Stimulated activated CD8-positive, alpha-beta memory T cell treated with anti-CD3 and anti-CD28 coated beads, Interleukin-4, amount 100 ng/mL, for 48 hours (primary cell): ENCODE measurements at places on chromosomes 2 and 18.

DNA sequence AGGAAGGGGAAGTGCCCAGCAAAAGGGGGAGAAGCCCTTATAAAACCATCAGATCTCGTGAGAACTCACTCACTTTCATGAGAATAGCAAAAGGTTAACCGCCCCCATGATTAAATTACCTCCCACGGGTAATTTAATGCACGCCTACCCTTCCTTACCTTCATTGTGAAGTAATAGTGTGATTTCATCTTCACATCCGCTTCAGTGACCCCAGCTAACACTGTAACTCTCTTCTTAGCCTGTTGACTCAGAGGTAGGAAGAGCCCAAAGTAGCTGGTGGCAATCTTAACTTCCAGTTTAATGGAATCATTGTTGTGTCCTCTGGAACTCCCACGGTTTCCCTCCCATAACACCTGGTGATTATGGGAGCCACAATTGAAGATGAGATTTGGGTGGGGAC is 120.5 kb downstream of the GULP1 start:
- DNase-seq: no peak

GRCh38 chr2:212832211-212833195 is 293.9 kb upstream of the ERBB4 start:
- no peak for DNase-seq

DNA sequence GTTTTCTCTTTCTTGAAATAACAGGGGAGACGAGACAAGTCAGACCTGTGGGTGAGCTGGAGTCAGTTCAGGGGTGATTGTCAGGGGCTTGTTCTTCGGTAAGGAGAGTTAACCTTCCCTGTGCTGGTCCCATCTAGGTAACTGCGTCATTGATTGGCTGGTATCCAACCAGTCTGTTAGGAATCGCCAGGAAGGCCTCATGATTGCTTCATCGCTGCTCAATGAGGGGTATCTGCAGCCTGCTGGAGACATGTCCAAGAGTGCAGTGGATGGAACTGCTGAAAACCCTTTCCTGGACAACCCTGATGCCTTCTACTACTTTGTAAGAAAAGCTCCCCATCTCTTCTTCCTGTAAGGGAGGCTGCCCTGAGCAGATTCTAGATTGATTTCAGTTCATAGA is 21.3 kb downstream of the PLEK start:
- DNase-seq: no peak

- no peak for DNase-seq
Observed at GRCh38 chr2:37418956-37419355, 74.5 kb downstream of the QPCT start.

DNA sequence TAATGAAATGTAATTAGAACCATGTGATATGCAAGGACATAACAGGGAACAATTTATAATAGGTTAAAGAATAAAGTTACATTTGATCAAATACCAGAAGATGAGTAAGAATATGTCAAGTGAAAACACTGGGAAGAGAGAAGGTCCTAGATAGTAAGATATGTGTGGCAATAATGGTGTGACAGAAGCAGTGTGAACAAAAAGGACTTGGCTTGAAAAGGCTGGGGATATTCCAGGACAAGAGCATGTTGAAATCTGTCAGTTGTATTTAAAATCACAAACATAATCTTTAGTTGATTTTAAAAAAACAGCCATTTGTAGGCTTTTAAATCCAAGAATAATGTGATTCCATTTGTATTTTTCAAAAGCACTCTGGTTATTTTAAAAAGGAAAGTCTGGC is 1399.9 kb upstream of the SLC39A10 start:
- no peak for DNase-seq

GRCh38 chr2:237618449-237618848 is 8.9 kb upstream of the LRRFIP1 start:
- DNase-seq: no peak

DNA sequence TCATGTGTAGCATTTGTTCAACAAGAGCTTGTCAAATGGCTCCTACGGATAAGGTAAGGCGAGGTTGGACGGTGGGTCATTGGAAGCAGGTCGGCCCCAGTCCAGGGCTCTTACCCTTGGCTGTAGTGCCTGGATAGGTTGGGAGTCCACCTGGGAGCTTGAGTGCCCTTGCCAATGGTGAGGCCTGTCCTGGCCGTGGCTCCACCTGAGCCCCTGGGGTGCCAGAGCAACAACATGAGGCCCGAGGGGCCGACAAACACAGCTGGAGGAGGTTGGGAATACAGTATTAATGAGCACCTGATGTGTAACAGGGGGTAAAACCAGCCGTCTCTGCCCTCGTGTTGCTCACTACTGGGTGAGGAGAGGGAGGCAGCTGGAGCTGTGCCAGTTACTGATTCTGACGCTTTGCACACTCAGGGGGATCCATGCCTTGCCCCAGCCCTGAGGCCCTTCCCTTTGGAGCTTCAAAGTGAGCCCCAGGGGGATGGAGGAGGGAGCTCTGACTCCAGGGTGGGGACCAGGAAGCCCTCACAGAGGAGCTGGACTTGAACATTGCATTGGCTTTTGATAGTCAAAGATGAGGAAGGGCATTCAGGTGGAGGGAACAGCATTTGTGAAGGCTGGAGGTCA is 87.2 kb downstream of the RHOB start:
- DNase-seq: no peak

DNA sequence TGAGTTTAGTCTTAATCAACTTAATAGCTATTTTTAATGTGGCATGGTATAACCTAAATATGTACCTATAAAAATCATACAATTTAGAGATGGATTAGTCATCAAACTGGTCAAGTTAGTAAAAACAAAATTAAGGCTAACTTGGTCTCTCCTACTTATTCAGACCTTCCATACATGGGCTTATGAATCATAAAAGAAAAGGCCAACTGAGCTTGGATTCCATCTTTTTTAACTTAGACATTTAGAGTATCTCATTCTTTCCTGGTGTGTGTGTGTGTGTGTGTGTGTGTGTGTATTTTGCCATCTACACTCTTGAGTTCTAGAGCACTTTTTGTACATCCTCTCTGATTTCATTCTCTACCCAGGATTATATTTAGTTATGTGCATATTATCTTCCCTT is 637.5 kb downstream of the PLCL1 start:
- no peak for DNase-seq

GRCh38 chr18:25786758-25787157 is 303.7 kb downstream of the SS18 start:
- no peak for DNase-seq

DNA sequence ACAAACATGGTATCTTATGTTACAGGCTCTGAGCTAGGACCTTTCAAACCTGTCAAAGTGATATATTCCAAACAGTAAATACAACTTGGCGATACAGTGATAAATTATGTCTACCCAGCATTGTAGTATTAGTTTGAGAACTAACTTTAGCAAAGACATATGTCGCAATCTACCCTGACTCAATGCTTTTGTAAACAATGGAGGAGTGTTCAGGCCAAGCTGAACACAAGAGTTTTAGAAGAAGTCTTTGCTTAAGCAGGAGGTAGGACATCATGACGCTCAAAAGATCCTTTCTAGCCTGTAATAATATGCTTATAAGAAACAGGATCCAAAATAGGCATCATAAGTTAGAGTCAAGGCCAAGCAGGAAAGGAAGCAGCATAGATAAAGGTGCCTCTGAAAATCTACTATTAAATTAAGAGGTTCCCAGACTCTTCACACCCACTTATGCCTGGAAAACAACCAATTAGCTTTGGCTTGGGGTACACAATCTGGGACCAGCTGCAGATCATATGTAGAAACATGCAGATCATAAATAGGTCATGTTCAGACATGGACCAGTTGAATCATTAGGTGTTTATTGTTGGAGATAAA is 132.5 kb downstream of the CSRNP3 start:
- no peak for DNase-seq

GRCh38 chr2:24328010-24328409 is 32.3 kb downstream of the ITSN2 start:
- DNase-seq: no peak

GRCh38 chr2:171924170-171924942 is 2.1 kb downstream of the HAT1 start:
- DNase-seq: no peak

GRCh38 chr18:70848329-70848728 is 559.5 kb downstream of the SOCS6 start:
- DNase-seq: no peak

DNA sequence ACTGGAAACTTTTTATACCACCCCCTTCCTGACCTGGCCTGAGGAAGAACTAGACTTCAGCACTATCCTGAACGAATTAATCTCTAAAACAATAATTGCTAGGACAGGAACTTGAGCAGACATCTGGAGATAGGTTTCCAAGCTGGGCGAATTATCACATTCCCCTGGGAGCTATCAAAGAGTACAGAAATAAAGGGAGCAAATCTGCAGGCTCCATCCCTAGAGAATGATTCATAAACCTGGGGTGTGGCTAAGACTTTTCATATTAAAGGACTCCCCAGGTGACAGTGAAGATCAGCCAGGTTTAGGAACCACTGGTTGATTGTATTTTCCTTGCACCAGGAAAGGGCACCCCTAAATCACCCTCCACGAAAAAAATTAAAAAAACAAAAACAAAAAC is 105.6 kb upstream of the NOL4 start:
- no peak for DNase-seq

DNA sequence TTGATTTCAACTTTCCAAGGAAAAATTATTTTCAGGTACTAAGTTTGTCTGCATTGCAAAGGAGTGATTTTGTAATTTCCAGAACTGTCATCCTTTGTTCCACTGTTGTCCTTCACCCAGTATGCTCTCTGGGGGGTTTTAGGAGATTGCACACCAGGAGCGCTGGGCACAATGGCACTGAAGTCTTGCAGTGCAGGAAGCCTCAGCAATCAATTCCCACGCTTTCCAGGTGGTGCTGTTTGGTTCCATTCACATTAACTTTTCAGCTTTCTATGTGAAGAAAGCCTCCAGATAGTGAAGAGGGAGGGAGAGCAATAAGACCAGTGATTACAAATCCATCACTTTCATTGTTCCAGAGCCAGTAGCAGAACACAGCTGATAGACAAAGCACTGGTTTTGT is 344.0 kb upstream of the VWC2L start:
- DNase-seq: no peak

- no peak for DNase-seq
Observed at GRCh38 chr2:208096080-208096479, 28.2 kb downstream of the CRYGD start.

GRCh38 chr2:26412091-26412673 is 10.5 kb downstream of the DRC1 start:
- DNase-seq: peak; percentile 40

GRCh38 chr18:44507729-44508325 is 172.9 kb upstream of the SETBP1 start:
- peak; percentile 26 for DNase-seq

DNA sequence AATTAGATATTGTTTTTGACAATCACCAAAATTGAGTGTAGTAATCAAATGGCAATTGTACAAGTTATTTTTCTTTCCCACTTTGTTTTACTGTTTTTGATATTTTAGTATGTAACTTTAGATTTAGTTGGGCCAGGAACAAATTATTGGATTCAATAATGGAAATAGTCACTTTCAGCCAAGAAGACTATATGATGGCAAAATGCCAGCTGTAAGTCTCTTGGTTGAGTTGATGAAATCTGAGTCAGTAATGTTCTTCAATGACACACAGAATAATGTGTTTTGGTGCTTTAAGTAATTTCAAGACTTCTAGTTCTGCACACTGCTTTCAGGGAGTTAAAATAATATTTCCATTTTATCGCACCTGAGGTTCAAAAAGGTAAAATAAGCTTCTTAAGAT is 2022.0 kb upstream of the CELF4 start:
- DNase-seq: no peak

- no peak for DNase-seq
Observed at GRCh38 chr18:73060666-73061288, 193.0 kb upstream of the NETO1 start.

DNA sequence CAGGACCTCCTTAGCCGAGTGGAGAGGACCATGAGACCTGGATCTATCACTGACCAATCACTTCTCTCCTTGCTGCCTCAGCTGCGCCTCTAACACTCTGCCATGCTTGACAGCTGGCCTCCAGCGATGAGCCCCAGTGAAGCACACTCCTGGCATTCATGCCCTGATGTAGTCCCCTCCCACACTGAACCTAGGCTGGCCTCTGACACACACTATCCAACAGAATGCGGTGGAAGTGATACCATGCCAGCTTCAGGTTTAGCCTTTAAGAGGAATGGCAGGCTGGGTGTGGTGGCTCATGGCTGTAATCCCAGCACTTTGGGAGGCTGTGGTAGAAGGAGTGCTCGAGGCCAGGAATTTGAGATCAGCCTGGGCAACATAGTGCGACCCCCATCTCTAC is 73.7 kb upstream of the LAPTM4A start:
- no peak for DNase-seq

- DNase-seq: no peak
Observed at GRCh38 chr2:109508556-109508955, 105.2 kb downstream of the SEPTIN10 start.

- DNase-seq: no peak
Observed at GRCh38 chr2:165870346-165870745, 76.3 kb upstream of the GALNT3 start.

DNA sequence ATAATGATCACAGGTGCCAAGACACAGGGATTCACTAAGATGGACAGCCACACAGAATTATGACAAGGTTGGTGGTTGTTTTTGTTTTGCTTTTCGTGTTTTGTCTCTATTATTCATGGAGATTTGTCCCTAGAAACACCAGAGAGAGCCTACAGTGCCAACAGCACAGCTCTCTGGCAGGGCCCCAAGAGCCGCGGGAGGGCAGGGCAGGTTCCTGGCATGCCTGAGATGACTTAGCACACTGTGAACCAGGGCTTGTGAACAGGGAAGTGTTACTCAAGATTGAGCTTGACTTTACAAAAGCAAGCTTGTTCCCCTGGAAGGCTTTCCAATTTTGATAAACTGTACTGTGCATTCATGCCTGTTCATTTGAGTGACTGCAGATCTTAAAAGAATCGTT is 437.4 kb upstream of the SALL3 start:
- DNase-seq: no peak

DNA sequence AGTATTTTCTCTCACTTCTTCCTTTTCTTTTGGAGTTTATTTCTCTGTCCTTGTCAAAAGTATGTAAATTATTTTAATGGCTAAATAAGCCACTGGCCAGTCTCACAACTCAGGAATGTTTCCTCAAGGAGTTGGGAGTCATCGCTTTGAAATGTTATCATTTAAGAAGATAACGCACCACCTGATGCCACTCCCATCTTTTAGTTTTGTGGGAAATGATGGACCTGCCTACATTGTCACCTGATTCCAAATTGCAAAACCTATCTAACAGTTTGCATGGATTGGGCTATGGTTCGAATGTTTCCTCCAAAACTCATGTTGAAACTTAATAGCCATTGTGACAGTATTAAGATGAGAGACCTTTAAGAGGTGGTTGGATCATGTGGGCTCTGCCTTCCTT is 32.4 kb upstream of the PPM1B start:
- DNase-seq: no peak

GRCh38 chr2:201833781-201834180 is 27.4 kb downstream of the CDK15 start:
- no peak for DNase-seq
